Upper lobe of right lung (tissue), 1 donor: ENCODE measurements at places on chromosomes 12 and 14.

DNA sequence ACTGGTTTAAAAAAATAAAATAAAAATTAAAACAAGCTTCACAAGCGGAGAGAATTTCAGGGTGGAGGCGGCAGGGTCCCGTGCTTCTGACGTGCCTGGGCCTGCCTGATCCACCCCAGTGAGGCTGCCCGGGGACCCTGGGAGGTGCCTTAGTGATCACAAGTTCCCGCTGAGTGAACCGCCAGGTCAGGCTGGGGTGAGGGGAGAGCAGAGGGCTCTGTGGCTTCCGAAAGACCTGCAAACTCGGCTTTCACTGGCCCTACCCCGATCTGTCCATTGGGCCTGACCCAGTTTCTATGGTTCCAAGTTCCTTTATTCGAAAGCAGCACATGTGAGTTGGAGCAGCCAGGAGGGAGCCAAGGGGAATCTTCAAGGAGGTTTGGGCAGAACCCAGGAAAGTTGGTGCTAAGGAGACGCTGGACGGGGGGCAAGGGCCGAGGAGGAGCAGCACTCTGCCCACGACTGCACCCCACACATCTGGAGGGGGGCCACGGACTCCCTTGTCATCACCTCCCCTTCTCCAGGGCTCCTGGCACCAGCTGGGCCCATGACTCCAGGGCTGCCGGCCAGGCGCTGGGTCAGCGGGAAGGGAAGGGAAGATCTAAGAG, 12.9 kb downstream of the MMP14 start:
- peak overlapping the region; percentile 84 for H3K27ac ChIP-seq
- peaks cover 28% of the 10 kb centered on the region for H3K36me3 ChIP-seq
- H3K27me3 ChIP-seq = no peaks in the 10 kb centered on the region
- H3K4me3 ChIP-seq = no peak overlapping the region
- H3K4me1 ChIP-seq = peaks cover 60% of the 10 kb centered on the region

GRCh38 chr12:87793131-87793530, 236.1 kb downstream of the C12orf50 start:
- H3K27ac ChIP-seq = no peak overlapping the region
- H3K4me1 ChIP-seq = no peaks in the 10 kb centered on the region
- H3K36me3 ChIP-seq = no peaks in the 10 kb centered on the region
- no peaks in the 10 kb centered on the region for H3K27me3 ChIP-seq
- no peak for DNase-seq

GRCh38 chr12:20946732-20947131, 136.2 kb downstream of the SLCO1B3 start:
- H3K27ac ChIP-seq = no peak overlapping the region
- no peaks in the 10 kb centered on the region for H3K27me3 ChIP-seq
- DNase-seq = no peak

DNA sequence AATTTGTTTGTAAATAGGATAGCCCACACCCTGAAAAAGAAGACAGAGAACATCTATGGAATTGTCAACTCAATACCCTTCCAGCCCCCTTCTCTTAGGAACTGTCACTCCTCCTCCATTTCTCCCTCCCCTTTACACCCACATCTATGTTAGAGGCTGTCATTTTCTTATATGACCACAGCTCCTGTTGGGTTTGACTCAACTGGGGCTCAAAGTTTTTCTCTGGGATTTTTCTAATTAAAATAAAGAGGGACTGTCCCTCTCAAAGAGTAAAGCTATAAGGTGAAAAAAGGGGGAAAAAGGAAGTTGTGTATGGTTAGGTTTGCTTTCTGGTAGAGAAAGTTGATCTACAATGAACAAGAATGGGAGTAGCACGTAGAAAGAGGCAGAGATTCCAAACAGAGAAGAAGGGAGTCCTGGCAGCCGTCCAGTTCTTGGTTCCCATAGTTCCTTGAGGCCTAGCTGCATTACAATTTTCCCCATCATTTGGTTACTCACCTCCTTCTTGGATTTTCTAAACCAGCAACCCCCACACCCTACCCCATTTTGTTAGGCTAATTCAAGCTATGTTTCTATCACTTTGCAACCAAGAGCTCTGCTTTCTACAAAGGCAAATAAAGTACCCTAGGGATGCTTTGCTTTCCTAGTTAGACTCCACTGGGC, 44.3 kb upstream of the STK38L start:
- no peak for DNase-seq
- no peak overlapping the region for H3K27ac ChIP-seq
- no peak overlapping the region for H3K4me3 ChIP-seq
- H3K27me3 ChIP-seq = no peaks in the 10 kb centered on the region
- H3K36me3 ChIP-seq = no peaks in the 10 kb centered on the region
